ENCODE measurements at places on chromosomes 1 and 21.

GRCh38 chr1:101438359-101438758 lies 201.5 kb downstream of the S1PR1 start:
- DNase-seq = no peak

- DNase-seq = no peak
These were observed 21.1 kb upstream of the ADGRB2 start for GRCh38 chr1:31785020-31785946.

DNA sequence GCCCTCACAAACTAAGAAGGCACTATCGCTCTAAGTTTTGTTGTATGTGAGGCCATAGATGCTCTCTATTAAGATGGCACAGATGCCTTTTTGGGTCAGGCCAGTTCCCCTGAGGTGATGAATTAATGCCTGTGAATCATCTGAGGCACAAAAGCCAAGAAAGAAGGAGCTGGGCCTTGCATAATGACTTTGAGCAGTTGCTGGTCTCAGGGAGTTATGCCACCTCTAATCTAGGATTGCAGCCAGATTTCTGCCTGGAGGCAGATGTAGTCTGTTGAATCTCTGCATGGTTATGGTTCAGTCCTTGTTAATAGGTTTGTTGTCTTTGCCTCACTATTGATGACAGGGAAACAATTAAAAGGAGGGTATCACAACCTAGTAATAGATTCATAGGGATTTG lies 168.1 kb upstream of the CHRM3 start:
- no peak for DNase-seq

DNA sequence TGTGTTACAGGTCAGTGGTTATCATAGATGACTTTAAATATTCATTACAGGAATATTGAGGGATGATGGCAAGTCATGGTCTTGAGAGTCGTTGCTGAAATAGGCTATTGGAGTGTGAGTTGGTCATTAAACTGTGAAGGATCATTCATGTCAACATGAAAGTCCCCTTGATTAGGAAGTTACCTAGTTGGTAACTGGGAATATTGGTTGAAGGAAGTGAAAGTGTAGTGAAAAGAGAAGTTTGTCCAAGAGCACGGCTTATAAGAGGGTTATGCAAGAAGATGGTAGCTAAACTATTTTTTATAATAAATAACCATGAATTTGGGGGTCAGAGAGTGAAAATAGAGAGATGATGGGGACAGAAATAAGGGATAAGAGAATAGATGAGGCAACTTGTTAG lies 16.9 kb downstream of the CRB1 start:
- DNase-seq = no peak

DNA sequence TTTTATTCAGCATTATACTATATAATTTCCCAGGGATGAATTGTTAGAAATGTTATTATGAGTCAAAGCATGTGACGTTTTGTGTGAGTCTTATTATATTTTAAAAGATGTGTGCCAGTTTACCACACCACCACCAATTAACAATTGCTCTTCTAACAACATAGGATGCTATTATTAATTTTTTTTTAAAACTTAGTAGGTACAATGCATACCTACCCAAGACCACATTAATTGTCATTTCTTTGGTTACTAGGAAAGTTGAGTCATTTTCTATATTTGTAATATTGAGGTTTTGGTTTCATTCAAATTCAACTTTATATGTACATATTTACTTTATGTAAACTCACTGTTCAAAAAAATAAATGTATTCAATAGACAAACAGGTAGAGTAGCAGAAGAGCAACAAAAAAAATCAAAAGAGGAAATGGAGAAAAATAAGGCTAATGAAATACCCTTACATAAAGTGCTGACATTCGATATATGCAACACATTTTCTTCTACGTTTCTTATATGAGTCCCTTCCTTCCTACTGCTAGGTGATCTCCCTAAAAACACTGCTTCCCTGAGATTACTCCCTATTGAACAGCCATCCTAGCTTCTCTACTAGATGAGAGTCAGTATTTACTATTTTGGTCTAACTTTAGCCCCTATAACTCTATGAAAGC lies 9.6 kb downstream of the GCLM start:
- DNase-seq = no peak

- DNase-seq = peak; percentile 53
These were observed 12.1 kb upstream of the DEGS1 start for GRCh38 chr1:224170748-224171478.

DNA sequence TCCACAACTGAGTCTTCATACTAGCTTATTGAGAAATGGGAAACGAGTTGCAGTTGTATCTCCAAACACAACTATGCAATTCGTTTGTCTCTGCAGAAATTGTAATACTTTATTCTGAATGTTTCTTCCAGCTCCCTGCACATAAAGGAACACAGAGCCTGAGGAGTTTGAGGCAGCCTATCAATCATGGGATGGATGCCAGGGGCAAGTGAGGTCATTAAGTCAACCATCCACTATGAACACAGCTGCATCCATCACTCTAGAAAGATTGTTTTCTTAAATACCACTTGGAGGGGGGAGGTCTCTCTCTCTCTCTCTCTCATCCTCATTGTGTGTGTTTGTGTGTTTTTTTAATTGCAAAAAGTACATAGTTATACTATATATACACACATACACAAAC lies 2.9 kb upstream of the PSMB2 start:
- no peak for DNase-seq

GRCh38 chr1:30188329-30188728 lies 535.1 kb downstream of the MATN1 start:
- DNase-seq = no peak

DNA sequence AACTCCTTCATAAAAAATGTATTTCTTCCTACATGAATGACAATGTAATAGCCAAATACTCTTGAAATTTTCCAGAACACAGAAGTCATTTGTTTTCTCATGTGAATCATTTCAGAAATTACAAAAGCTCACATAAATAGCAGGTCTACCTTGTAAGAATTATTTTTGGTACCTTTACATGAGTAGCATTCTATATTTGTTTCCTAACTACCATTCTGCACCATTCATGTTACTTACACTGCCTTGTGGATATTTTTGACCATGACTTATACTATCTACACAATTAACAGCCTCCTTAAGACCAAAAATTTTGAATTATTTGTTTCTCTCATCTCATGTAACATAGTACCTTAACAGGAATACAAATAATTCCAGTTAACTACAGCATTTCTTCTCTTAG lies 109.6 kb downstream of the ENAH start:
- no peak for DNase-seq

DNA sequence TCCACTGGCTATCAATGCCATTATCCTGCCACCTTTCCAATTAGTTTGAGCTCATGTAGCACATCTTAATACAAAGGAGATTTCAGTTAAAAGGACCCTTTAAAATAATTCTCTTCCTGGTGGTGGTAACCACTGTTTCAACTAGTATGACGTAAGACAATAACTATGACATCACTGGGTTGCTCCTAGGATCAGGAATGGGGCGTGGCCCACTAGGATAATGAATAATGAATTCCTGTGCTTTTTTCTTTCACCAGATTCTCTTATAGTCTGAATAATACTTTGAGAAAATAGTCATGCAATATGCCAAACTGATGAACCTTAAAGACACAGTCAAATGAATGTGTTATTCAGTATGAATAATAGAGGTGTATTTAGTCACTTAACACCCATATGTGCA lies 10.6 kb upstream of the KIFAP3 start:
- DNase-seq = no peak

GRCh38 chr1:209813902-209814301 lies 8.0 kb upstream of the IRF6 start:
- DNase-seq = no peak

- DNase-seq = no peak
These were observed 58.5 kb downstream of the HSF2BP start for GRCh38 chr21:43600642-43601402.

DNA sequence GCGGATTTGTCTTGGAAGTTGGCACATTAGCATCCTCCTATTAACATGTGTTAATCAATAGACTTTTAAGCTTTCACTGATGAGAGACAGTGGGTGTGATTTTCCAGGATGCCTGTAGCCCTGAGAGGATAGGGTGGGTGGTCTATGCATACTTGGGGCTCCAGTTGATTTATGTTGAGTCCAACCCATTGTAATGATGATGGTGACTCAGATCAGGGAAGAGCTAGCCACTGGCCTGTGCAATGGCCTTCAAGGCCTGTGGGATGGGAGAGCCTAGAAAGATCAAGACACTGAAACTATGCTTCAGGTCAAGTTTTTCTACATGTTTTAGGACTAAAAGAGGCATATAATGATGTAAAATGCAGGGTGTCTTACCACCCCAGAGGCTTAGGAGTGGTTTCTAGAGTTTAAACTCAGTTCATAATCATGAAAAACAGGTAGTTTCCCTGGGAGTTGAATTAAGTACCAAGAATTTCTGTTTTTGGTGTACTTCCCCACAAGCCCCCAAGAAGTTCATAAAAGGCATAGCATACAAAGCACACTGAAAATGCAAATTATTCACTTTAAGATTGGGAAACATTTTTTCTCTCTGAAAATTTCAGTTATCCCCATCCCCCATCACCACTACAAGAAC lies 19.9 kb downstream of the BEND5 start:
- DNase-seq = no peak

DNA sequence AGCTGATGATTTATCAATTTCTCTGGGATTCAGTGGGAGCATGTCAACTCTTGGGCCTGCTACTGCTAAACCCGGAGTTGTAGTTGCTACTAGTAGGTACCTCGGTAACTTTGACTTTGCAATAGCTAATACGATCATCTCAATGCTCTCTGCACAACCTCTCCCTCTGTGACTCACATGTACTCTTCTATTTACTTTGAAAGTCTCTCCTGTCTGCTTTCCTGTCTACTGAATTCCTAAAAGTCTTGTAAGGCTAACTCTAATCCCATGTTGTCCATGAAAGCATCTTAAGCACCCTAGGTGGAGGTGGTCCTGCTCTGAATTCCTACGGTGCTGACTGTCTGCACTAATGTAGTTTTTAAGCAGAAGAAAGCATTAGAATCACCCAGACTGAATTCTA lies 29.3 kb downstream of the SLC9C2 start:
- DNase-seq = no peak

GRCh38 chr1:161070761-161071160 lies 1.1 kb upstream of the ARHGAP30 start:
- no peak for DNase-seq

GRCh38 chr1:158393476-158393875 lies 5.8 kb downstream of the OR10T2 start:
- no peak for DNase-seq

GRCh38 chr1:8042134-8042533 lies 16.0 kb upstream of the ERRFI1 start:
- DNase-seq = no peak

DNA sequence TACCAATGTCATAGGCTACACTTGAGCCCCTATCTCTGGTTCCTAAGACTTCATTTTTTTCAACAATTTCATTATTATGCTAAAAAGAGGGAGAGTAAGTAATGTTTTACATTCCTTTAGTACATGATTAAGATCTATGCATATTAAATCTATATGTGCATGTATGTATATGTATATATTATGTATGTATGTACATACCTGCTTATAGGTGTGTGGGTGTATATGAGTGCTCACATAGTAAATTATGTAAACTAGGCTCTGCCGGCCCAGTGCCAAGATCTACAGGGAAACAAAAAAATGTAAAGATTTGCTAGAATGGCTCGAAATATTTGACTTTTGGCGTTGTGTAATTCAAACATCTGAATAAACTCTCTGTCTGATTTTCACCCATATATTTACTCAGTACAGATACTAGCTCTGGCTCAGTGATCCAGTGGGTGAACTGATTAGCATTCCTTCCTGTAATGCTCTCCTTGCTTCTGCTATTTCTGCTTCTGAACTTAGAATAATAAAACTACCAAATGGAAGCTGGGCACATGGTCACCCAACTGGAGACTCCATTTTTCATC lies 113.1 kb upstream of the FGGY start:
- no peak for DNase-seq

DNA sequence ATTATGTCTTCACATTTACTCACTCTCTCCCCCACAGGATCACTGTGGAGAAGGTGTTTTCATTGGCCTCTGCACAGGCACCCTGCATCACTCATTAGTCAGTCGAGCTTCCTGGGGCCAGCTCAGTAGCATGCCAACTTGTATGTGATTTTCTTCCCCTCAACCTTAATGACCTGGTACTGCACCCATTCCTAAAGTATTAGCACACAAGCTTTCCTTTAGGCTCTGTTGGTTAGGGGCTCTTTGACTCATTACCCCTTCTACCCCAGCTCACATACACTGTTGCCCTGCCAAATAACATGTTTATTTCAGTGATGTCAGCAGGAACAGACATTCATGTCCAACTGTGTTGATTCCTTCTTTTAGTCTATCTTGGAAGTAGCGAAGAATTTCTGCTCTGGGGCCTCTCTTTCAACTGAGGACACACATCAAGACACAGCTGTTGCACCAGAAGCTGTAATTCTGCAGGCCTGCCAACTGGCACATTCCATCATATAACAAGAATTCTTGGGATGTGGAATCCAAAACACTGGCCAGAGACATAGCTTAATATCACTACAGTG lies 603.5 kb upstream of the ADAMTS5 start:
- DNase-seq = no peak
